Left forelimb (tissue), 1 donor: ENCODE measurements at places on chromosomes 6 and 20.

DNA sequence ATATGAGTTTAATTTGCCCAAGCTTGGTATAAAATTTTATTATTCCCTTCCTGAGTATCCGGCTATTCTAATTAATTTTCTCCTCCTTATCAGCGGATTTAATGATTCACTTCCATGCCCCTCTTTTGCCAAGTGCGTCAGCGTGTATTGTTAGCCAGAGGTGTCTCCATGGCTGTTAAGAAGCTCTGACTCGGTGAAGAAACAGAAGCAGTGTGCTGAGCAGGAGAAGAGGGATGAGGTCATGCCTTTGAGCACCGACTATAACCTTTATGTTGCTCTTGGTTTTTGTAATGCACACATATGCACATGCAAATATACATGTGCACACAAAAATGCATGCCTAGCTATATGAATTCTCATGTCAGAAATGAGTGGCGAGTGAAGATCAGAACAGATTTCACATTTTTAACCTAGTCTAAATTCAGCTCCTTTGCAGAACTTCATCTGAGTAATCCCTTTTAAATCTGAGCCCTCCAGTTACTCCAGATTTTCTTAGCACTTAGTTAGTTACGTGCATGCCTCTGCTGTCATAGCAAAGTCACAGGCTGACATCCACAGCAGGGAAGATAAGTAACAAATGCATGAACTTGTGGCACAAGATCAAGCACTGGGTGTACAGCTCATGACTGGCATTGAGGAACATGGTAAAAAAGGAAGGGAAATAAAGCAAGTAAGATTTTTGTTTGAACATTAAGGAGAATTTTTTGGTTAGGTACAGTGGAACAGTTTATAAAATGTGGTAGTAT is 24.3 kb downstream of the HTR1E start:
- no peak for DNase-seq

DNA sequence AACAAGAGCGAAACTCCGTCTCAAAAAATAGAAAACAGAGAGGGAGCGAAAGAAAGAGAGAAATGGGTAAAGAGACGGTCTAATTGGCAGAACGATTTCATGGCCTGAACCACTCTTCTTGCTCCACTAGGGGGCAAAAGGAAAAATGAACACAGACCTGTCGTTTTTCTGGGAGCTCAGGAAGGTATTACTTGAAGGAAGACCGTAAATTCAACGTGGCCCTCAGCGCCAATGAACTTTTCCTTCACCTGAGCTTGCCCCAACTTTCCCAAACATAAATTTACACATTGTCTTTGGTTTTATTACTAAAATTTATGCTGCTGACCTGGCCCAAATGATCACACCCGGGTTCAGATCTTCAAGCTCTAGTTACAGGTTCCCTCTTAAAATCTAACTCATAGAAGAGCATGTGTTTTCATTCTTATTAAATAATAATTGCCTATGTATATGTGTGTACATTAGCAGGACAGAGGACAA is 67.3 kb downstream of the ATP9A start:
- DNase-seq, result no peak

DNA sequence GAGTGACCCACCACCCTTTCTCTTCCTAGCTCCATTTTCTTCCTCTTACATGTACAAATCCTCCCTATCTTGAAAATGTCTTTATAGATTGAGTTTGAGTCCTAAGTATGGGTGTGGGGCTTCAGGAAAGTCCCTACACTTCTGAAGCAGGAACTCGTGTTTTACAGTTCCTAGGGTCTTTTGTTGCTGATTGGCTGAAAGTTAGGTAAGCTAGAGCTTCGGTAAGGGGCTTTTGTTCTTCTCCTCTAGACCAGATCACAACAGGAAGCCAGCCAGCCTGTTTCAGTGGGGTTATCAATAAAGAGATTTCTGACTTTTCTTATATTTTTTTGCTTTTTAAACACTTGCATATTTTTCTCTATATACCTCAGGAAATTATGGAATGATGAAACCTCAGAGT is 51.3 kb downstream of the CNR1 start:
- DNase-seq, result no peak

GRCh38 chr6:141401851-141402250 is 730.9 kb upstream of the GJE1 start:
- DNase-seq, result no peak

DNA sequence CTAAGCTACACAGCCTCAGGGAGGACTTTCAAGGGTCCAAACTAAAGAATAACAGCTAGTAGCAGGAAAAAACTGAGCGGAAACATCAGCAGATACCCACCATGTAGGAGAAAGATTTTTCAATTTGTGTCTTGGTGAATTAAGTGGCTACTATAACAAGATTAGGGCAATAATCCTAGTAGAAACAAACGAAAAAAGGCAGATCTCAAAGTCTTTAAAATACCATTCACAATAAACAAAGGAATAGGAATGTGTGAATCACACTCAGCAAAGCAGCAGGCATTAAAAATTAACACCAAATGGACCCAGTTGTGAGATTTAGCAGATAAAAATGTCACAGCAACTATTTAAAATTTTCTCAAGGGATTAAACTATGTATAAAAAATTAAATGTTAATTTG is 761.2 kb downstream of the TENT5A start:
- no peak for DNase-seq

- DNase-seq, result no peak
Measured at GRCh38 chr20:55579802-55580201, 425.5 kb downstream of the CBLN4 start.

- DNase-seq, result no peak
Measured at GRCh38 chr6:164947164-164947563, 362.2 kb downstream of the C6orf118 start.

- no peak for DNase-seq
Measured at GRCh38 chr6:153172815-153173214, 41.7 kb upstream of the RGS17 start.

GRCh38 chr6:118333772-118334171 is 214.3 kb upstream of the PLN start:
- no peak for DNase-seq

DNA sequence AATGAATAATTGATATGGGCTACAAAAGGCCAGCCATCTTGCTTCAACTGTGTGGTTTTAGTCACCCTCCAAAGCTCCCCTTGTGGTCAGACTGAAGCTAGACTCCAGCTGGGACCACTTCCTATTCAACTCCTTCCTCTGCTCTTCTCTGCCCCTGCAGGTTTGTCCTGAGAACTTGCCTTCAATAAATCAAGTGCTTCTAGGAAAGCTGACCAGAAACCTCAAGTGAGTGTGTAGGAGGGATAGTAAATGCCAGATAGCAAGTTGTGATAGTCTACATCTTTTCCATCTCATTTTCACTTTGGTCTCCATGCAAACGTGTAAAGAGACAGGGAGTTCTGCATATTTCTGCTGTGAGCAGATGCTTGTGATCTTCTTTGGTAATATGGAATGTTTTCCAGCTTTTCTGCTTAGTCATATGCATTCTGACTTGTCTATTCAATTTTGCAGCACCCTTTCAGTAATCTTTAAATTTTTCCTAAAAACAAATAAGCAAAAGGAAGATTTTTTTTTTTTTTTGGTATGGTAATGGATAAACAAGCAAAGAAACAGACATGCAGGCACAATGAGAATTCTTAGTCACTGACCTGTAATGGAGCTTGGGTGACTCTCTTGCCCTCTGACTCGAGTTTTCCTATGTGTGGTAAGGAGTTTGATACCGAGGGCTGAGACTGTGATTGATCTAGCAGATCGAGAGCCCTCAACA is 201.3 kb upstream of the BTBD3 start:
- no peak for DNase-seq

- DNase-seq, result no peak
Measured at GRCh38 chr20:62191781-62192559, 9.1 kb downstream of the MTG2 start.

- DNase-seq, result no peak
Measured at GRCh38 chr6:13553646-13554045, 20.8 kb upstream of the SIRT5 start.
